ENCODE measurements at places on chromosomes 7 and 10. TPM values are rescaled to one million over a fixed set of nuclear protein-coding genes. Genes with fewer than 3 reads are reported as not detected.

Gene IDI2
- 0.30 TPM for total RNA-seq

Gene TFR2
- 0.22 TPM for total RNA-seq

Gene FKBP6
- not detected for total RNA-seq

Gene PDLIM1
- 273 TPM for total RNA-seq

Gene C10orf53
- total RNA-seq: not detected

Gene ANKRD1
- 2,249 TPM for total RNA-seq

Gene RELN
- total RNA-seq: 0.62 TPM

Gene GIMAP5
- 9.0 TPM for total RNA-seq

Gene PRRT4
- 2.7 TPM for total RNA-seq

Gene CALML5
- not detected for total RNA-seq

Gene TTYH3
- total RNA-seq: 15.8 TPM

Gene MAGI2
- 3.1 TPM for total RNA-seq

Gene PNLIPRP2
- not detected for total RNA-seq

Gene SPDYE5
- not detected for total RNA-seq

Data from Right ventricle myocardium inferior (tissue), 1 donor.